Left renal cortex interstitium (tissue), 4 donors: ENCODE measurements at places on chromosomes 6 and 20. TPM values are rescaled to one million over a fixed set of nuclear protein-coding genes. Genes with fewer than 3 reads are reported as not detected.
A peak's percentile ranks its signal among the peaks of the same experiment; 100 is the strongest.

GRCh38 chr6:152458648-152459644 lies 178.2 kb downstream of the SYNE1 start:
- no peak for DNase-seq

Gene RPP40
- polyA plus RNA-seq: 11.7 TPM

- no peak for DNase-seq
Observed at GRCh38 chr20:31675828-31676608, 38.3 kb downstream of the COX4I2 start.

DNA sequence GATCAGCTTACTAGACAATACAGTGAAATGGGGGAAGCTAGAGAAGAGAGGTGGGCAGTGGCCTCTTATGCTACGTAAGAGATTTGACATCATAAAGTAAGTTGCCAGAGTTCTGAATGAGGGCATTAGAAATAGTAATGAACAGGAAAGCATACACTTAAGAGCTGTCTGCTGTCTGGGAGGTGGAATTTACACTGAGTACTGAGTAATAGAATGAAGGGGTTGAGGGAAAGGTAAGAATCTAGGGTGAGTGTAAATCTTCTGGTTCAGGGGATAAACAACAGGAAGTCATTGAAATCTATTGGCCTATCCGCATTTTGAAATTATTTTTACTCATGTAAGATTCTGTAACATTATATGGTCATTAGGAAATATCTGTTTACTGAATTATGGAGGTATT lies 35.8 kb downstream of the HLA-DMB start:
- no peak for DNase-seq

GRCh38 chr6:9999796-10000195 lies 415.1 kb downstream of the TFAP2A start:
- DNase-seq: no peak

GRCh38 chr6:34155471-34156300 lies 9.8 kb upstream of the GRM4 start:
- no peak for DNase-seq

GRCh38 chr6:79544939-79545450 lies 7.8 kb upstream of the LCA5 start:
- peak; percentile 75 for DNase-seq

Gene B3GAT2
- 1.1 TPM for polyA plus RNA-seq

- DNase-seq: peak; percentile 43
Observed at GRCh38 chr6:134123666-134124208, 71.3 kb upstream of the SLC2A12 start.

- no peak for DNase-seq
Observed at GRCh38 chr20:62219101-62219991, 732 bp downstream of the HRH3 start.

GRCh38 chr6:136225496-136225895 lies 24.6 kb downstream of the MTFR2 start:
- DNase-seq: no peak

GRCh38 chr6:156791320-156791850 lies 14.2 kb downstream of the ARID1B start:
- no peak for DNase-seq

DNA sequence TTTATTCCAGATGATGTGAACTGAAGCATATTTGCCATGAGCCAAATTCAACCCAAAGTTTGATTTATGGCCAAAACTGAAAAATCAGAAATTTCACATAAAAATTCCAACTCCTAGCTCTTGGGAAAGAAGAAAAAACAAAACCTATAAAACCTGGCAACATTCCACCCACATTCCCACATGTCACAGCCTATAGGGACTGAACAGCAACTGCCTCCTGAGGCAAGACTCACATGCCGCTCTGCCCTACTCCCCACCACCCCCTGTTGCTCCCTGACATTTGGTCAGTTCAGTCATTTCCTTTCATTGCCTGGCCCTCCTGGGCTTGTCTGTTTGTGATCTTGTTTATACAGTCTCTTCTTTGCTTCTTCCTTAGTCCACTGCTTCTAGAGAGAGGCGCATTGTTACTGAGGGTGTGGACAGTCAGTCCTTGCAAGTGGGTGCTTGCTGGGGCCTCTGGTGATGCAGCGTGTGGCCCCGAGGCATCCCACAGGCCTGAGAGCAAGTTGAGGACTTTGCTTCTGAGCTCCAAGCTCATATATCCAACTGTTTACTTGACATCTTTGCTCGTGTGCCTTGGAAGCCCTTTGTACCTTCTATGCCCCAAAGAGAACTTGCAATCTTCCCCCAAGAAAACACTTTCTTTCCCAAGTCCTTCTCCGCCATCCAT lies 31.4 kb downstream of the NFATC2 start:
- DNase-seq: no peak

DNA sequence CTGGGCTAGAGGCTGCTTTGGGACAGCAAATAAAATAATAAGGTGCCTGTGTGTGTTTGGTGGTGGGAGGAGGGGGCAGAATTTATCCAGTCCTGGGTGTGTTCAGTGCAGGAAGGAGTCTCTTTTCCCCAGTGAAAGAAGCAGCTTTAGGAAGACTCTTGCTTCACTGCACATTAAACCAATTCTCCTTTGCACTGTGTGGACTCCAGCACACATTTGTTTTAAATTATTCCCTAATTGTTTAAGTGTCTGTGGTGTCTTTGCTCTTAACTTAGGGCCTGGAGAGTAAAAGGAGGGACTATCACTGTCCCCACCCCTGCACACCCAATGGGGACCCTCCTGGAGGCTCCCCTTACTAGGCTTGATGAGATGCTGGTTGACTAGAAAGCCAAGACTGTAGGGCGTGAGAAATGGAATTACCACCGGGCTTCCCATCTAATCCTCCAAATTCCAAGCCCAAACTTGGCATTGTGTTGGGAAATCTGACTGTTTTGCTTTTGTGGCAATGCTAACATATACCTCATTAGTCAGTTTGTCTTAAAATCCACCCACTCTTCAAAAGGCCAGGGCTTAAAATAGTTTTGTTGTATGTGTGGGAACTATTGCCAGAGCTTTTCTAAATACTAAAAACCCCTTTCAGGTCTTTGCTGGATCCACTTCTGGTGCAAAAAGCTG lies 13.5 kb upstream of the DAAM2 start:
- no peak for DNase-seq

GRCh38 chr20:36523341-36523740 lies 18.0 kb upstream of the MYL9 start:
- DNase-seq: no peak

DNA sequence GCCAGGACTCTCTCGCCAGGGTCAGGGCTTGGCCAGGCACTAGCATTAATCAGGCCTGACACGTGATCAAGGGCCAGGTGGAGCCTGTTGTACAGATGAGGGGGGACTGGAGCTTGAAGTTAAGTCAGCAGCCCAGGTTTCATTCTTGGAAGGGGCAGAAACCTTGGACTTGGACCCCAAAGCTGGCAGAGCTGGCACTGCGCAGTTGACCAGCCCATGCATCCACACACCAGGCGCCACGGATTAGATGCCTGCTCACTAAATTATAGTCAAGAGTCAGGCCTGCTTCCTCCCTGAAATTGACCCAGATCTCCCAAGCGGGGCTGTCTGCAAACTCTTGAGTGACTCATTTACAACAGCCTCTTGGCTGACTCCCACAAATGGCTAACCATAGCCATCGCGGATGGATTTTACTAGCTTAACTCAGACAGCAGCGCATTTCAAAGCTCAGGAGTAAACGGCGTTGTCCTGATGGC lies 4.1 kb upstream of the TAF4 start:
- no peak for DNase-seq

DNA sequence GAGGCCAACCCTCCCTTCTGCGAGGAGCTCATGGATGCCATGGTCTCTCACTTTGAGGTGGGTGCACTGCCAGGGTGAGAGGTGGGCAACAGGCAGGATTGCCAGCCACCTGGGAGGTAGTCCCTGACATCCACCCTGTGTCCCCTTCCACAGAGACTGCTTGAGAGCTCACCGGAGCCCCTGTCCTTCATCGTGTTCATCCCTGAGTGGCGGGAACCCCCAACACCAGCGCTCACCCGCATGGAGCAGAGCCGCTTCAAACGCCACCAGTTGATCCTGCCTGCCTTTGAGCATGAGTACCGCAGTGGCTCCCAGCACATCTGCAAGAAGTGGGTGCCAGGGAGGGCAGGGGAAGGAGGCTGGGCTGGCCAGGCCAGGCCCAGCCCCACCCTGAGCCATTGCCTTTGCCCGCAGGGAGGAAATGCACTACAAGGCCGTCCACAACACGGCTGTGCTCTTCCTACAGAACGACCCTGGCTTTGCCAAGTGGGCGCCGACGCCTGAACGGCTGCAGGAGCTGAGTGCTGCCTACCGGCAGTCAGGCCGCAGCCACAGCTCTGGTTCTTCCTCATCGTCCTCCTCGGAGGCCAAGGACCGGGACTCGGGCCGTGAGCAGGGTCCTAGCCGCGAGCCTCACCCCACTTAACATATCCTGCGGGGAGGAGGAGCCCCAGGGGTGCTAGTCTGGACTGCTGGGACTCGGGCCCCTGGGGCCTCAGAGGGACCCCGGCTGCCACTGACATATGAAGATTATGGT lies 12.8 kb downstream of the PCIF1 start:
- DNase-seq: no peak

Gene MEP1A
- not detected for polyA plus RNA-seq

- DNase-seq: no peak
Observed at GRCh38 chr6:97203343-97203742, 79.7 kb downstream of the MMS22L start.

DNA sequence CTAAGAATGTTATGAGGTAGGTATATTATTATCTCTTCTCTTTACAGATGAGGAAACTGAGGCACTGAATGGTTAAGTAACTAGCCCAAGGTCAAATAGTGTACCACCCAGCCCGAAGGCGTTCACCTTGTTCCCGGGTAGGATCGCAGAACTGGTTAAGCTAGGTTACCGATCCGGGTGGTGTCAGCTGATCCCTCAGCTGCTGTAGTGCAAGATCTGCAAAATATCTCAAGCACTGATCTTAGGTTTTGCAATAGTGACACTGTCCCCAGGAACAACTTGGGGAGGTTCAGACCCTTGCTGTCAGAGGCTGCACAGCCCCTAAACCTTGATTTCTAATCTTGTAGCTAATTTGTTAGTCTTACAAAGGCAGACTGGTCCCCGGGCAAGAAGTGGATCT lies 28.1 kb downstream of the SLC52A3 start:
- DNase-seq: no peak

DNA sequence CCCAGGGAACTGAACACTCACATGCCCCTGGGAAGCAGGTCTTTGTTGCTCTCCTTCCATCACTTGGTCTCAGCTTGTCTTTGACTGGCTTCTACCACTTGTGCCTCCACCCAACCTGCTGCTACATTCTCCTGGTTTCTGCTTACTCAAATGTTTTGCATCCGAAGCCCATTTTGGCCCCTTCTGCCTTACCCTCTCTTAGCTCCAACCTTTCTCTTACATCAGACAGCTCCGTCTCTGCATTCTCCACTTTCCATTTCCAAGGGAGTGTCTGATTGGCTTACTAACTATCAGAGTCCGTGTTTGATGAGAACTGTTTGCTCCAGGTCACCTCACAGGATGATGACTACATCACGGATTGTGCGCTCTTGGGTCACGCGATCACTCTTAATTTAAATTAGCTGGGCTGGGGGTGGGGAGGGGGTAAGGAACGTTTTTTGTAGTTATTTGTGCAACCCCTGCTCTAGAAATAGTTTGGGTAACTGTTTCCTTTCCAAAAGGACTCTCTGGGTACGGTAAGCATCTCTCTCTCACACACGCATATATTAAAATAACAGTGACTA lies 844 bp upstream of the ABRACL start:
- no peak for DNase-seq

DNA sequence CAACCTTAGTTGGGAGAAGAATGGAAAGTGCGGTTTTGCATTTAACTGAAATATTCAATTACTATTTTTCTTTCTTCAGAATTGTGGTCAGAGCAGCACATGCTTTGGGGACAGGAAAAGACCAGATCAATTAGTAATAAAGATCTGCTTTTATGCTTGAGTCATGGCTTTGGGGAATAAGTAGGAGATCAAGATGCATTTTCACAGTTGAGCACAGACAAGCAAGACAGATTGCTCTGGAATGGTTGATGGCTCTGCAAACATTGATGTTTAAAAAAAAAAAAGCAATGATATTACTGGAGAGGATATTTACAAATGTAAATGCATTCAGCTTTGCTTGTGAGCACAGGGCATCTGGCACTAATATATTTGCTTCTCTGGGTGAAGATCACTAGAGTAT lies 224.4 kb upstream of the SASH1 start:
- DNase-seq: no peak

Gene COL9A1
- polyA plus RNA-seq: 34.0 TPM

- no peak for DNase-seq
Observed at GRCh38 chr20:48703107-48703506, 124.7 kb downstream of the PREX1 start.

GRCh38 chr6:133606852-133607251 lies 282.1 kb upstream of the TCF21 start:
- DNase-seq: no peak

Gene OTOR
- 0.11 TPM for polyA plus RNA-seq

Gene PTCRA
- 0.47 TPM for polyA plus RNA-seq

DNA sequence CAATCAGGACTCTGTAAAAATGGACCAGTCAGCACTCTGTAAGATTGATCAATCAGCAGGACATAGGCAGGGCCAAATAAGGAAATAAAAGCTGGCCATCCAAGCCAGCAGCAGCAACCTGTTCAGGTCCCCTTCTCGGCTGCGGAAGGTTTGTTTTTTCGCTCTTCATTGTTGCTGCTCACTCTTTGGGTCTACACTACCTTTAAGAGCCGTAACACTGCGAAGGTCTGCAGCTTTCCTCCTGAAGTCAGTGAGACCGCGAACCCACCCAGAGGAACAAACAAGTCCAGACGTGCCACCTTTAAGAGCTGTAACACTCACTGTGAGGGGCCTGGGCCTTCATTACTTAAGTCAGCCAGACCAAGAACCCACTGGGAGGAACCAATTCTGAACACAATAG lies 223.2 kb upstream of the EXOC2 start:
- DNase-seq: no peak

DNA sequence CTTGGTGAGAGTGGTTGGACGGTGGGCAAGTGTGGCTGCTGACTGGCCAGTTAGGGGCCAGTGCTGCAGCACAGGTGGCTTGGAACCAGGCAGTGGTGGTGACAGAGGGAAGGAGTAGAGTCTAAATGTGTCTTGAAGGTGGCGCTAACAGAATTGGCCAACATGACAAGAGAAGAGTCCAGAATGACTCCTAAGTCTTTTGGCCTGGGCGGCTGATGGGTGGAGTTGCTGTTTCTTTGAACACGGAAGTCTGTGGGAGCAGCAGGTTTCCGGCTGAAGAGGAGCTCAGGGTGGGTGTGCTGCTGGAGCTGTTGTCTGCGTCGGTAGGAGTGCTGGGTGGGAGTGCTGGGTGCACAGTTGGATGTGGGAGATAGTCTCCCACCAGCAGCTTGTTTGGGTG lies 10.1 kb downstream of the LSM14B start:
- DNase-seq: no peak

Gene FBXL4
- polyA plus RNA-seq: 24.5 TPM

DNA sequence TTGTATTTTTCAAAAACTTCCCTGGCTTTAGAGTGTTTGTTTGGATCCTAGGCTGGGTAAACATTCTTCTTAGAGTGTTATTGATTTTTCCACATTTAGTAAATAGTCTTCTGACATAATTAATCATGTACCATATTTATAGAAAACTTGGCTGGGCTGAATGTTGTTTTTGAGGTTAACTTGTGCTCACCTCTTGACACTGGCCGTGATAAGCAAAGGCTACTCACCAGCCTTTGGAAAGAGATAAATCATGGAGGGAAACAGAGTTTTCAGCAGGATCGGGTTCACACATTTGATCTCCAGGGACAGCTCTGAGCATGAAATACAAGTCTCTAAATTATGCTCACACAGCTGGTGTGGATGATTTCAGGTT lies 6.2 kb upstream of the CD93 start:
- no peak for DNase-seq
